Femur (tissue), 1 donor: ENCODE measurements at places on chromosomes 7 and 10.

GRCh38 chr10:23015021-23015707 lies 80.2 kb upstream of the MSRB2 start:
- DNase-seq = no peak

DNA sequence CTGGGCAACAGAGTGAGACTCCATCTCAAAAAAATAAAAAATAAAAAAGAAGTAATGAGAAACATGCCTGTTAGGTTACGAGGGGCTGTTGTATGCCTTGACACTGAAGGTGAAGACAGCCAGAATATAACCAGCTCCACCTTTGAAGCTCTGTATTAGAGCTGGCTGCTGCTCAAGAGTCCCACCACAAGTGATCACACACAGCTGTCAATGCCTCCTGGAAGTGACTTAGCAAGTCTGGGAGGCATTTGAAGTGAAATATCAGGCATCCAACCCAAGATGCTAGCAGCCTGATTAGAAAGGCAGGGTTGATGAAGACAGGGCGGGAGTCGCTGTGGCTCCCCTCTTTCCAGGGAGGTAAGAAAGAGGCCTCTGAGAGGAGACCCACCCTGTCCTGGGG lies 34.1 kb upstream of the INPP5F start:
- DNase-seq = no peak

GRCh38 chr7:30741289-30741688 lies 10.6 kb upstream of the INMT start:
- DNase-seq = no peak

DNA sequence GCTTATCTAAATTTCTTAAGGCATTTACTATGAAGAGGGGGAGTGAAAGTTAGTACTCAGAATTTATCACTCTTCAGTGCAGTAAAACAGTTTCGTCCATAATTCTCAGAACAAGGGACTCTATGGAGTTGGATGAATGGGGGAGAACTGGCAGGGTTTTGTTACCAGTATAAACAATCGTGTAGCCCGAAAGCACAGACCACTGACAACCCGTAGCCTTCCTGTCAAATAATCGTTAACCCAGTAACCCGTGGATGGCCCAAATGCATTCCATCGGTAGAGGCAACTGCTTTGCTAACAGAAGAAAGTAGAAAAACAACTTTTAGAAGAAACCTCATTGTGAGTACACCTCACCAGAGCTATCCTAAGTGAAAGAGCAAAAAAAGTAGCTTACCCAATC lies 583.9 kb downstream of the NXPH1 start:
- DNase-seq = no peak

DNA sequence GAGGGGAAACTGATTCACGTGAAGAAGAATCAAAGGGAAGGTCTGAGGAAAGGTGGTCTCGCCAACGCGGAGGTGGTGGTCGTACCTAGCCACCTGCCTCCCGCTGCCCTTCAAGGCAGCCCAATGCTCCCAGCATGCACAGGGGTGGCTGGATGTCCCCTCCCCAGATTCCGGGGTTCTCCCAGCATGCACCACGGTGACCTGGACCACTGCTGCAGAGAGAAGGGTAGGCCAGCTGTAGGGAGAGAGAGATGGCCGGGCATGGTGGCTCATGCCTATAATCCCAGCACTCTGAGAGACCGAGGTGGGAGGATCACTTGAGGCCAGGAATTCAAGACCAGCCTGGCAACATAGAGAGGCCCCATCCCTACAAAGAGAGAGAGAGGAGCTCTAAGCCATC lies 32.4 kb upstream of the PPP2R2D start:
- DNase-seq = no peak

GRCh38 chr7:98341106-98341505 lies 59.6 kb downstream of the BRI3 start:
- DNase-seq = no peak

GRCh38 chr10:11454958-11455566 lies 156.4 kb downstream of the USP6NL start:
- DNase-seq = no peak

- no peak for DNase-seq
Observed at GRCh38 chr10:44016589-44017482, 368.1 kb downstream of the CXCL12 start.

GRCh38 chr10:98295907-98296306 lies 27.9 kb upstream of the LOXL4 start:
- DNase-seq = peak; percentile 54

- DNase-seq = peak; percentile 27
Observed at GRCh38 chr7:133118261-133118660, 36.4 kb upstream of the CHCHD3 start.

DNA sequence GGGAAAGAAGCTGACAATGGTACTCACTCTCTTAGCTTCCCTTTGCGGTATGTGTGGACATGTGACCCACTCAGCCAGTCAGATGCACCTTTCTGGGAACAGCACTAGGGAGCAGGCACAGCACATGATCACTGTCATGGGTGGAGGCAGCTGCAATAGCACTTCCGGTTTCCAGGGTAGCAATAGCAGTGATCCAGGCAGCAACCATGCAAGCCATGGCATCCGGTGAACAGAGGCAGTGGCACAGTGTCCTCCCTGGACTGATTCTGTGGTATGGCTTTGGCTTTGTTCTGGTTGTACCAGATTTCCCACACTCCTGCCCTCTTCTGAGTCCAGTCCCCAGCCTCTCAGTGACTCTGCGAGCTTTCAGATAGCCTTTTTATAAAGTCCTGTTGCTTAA lies 86.8 kb upstream of the NAMPT start:
- DNase-seq = no peak

DNA sequence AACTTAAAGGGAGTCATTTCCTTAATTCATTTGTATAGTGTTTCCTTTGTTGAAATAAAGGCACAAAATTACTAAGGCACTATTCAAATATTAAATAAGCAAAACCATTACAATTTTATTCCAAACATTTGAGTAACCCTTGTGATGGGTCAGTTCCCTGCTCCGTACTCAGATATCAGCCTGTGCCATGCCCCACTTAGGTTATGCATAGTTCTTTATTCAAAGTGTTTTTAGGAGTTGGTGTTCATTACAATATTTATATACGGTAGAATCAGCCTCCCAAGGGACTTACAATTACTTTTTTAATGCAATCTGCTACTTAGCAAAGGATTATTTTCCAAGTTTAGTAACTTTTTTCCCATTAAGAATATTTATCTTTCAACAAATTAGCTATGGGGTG lies 119.3 kb upstream of the SEMA3D start:
- no peak for DNase-seq

DNA sequence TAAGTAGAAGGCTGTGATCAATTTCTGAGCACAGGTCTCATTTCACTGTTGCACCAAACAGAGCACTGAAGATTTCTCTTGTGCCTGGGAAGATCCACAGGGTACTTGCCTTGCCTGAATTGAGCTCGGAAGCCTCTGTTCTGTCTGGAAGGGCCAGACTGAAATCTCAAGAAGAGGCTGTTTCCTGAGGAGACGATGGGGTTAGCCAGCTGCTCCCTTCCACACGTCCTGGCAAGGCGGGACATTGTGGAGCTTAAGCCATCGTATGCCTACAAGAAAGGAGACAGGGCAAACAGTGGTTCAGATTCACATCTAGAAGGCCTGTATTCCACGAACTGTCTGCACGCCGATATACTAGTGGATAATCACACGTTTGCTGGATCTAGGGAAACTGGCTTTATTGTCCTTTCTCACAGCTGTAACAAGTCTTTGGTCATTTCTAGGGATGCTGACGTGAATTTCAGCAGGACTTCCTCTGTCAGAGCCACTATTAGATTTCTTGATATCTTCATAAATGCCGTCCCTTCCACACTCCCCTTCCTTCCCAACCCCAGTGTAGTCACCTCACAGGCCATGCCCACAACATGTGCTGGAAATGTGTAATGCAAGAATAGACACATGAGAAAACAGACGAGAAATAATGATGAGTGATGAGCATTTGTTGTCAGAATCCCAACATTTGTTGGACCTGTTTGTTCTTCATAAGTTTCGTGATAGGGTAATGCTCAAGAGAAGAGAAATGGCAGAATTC lies 137.2 kb upstream of the RSU1 start:
- no peak for DNase-seq

GRCh38 chr7:39950473-39951225 lies 593 bp downstream of the CDK13 start:
- peak; percentile 63 for DNase-seq

DNA sequence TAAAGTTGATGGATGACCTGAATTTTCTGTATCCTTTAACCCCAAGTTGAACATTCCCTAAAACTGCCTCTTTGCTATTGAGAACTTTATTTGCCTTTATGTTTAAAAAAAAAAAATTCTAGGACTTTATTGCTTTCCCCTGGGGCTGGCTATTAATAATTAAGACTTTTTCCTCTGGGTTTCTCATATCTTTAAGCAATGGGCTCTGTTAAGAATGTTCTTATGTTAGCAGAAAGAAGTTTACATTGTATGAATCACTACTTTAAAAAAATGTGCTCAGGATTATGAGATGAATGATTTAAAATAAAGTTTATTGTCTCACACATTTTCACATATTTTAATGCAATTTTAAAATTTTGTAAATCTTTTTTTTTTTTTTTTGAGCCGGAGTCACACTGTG lies 19.5 kb downstream of the TAX1BP1 start:
- no peak for DNase-seq

DNA sequence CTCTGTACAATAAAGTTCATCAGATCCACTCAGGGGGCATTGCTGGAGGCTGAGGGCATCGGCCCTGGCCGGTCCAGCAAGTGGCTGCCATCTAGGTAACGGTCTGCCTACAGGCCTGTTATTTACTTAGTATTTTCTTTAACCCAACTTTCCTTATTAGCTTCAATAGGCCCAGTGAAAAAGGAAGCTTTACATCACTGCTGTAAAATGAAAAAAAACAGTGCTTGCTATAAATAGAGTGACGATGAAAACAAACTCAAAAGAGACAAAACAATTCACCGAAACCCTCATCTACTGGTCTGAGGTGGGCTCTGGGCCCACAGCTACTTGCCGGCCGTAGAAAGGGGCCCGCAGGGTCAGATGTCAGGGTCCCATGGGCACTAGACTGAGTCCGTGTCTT lies 192.5 kb downstream of the ELFN1 start:
- DNase-seq = no peak

GRCh38 chr7:3927446-3928110 lies 626.5 kb downstream of the SDK1 start:
- DNase-seq = no peak

- no peak for DNase-seq
Observed at GRCh38 chr10:119535305-119535704, 7.2 kb downstream of the RGS10 start.

GRCh38 chr10:68403701-68404100 lies 3.4 kb downstream of the RUFY2 start:
- no peak for DNase-seq

DNA sequence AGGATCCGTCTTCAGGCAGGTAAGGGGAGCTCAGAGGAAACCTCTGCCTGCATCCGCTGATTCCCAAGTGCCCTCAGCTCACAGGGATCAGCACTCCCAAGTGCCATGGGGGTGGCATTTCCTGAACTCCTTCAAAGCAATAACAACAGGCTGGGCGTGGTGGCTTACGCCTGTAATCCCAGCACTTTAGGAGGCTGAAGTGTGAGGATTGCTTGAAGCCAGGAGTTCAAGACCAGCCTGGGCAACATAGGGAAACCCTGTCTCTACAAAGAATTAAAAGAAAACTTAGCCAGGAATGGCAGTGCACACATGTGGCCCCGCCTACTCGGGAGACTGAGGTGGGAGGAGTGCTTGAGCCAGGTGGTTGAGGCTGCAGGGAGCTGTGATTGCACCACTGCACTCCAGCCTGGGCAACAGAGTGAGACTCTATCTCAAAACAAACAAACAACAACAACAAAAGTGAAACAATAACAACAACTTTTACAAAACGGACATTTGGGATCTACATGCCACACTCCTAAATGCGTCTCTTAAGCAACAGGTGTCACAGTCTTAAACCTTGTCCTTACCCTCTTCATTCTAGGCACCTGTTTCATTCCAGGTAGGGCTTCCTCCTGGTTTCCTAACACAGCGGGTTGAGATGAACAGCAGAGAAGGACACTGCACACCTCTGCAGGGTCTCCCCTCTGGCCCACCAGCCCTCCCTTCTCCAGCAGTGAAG lies 73.8 kb downstream of the PAXIP1 start:
- DNase-seq = no peak

DNA sequence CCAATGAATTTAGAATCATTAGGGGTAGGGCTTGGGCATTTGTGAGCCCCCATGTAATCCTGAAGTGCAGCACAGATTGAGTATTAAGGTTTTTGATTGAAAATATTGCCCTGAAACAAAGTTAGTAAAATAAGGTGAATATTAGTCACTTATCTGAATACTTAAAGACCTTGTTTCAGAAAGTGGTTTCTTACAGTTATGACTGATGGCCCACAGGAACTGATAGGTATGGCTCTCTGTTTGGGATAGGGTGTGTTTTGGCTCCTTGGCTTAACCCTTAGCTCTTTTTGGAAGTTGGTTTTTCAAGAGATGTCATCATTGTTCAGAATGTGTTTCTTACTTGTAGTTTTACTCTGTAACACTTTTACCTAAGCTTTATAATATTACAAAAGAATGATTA lies 34.8 kb downstream of the MDFIC start:
- DNase-seq = no peak

DNA sequence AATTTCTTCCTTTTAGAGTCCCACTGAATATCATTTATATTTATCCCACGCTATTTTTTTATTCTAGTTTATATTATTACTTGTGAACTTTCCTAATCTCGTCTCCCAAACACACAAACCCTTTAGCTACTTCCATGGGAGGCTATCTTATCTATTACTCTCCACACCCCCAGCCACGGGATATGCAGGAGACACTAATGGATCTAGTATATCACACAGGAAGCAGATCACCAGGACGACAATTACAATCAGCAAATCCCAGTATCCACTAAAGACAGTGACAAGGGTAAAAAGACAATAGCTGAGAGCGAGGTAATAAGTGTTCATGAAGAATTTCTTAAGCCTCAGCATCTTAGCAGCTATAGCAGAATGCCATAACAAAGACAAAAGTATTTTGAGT lies 3.8 kb upstream of the AKR1E2 start:
- DNase-seq = no peak

DNA sequence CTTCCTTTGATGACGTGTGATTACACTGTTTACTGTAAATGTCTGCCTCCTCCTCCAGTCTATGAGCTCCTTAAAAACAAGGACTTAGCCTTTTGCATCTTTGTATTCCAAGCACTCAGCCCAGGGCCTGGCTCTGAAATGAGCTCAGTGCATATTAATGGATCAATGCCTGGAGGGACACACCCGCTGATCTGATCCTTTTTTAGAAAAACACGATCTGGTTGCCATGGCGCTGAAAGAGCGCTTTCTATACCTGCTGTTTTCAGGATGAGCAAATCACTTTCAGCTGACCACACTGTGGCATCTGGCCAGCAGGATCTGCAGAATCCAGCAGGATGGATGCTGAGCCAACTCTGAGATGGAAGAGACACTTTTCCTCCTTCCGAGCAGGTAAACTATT lies 37.8 kb upstream of the GARS1 start:
- peak; percentile 68 for DNase-seq

GRCh38 chr7:107614425-107614824 lies 34.4 kb downstream of the BCAP29 start:
- no peak for DNase-seq
